ENCODE measurements at places on chromosomes 5 and 9. TPM values are rescaled to one million over a fixed set of nuclear protein-coding genes. Genes with fewer than 3 reads are reported as not detected.

ZBED3 gene
- 0.94 TPM for total RNA-seq

PKD2L2 gene
- not detected for total RNA-seq

PAIP2 gene
- total RNA-seq = 106 TPM

NPR2 gene
- total RNA-seq = 4.0 TPM

NMUR2 gene
- total RNA-seq = not detected

RNF224 gene
- total RNA-seq = not detected

JAKMIP2 gene
- 2.4 TPM for total RNA-seq

AFAP1L1 gene
- not detected for total RNA-seq

ZNF618 gene
- total RNA-seq = 1.7 TPM

LRRTM2 gene
- total RNA-seq = 0.13 TPM

ITGA2 gene
- 1.8 TPM for total RNA-seq

SLC34A3 gene
- not detected for total RNA-seq

GFM2 gene
- 12.3 TPM for total RNA-seq

WDR38 gene
- total RNA-seq = not detected

ANP32B gene
- total RNA-seq = 143 TPM

GALT gene
- total RNA-seq = 208 TPM

TRAF1 gene
- 118 TPM for total RNA-seq

WHRN gene
- total RNA-seq = 32.6 TPM

SLC6A3 gene
- not detected for total RNA-seq

SNCAIP gene
- not detected for total RNA-seq

SETX gene
- total RNA-seq = 56.4 TPM

IL9 gene
- not detected for total RNA-seq

LHFPL2 gene
- 1.3 TPM for total RNA-seq

PCDHGB5 gene
- 0.35 TPM for total RNA-seq

PCDHA10 gene
- total RNA-seq = not detected

GABRB2 gene
- total RNA-seq = not detected

ENTPD8 gene
- total RNA-seq = not detected

PCDHGA10 gene
- total RNA-seq = 0.18 TPM

FREM1 gene
- not detected for total RNA-seq

ZNF883 gene
- total RNA-seq = not detected

GTF2H2C gene
- total RNA-seq = 41.6 TPM

IFNA16 gene
- total RNA-seq = not detected

SOHLH1 gene
- not detected for total RNA-seq

NTRK2 gene
- total RNA-seq = 1.1 TPM

CMYA5 gene
- total RNA-seq = 0.23 TPM

MARVELD2 gene
- 0.12 TPM for total RNA-seq

MAMDC4 gene
- total RNA-seq = 3.4 TPM

PLAC8L1 gene
- total RNA-seq = not detected

TEX53 gene
- not detected for total RNA-seq

GRHPR gene
- total RNA-seq = 29.5 TPM

ZNF483 gene
- total RNA-seq = 21.2 TPM

PCDHB10 gene
- not detected for total RNA-seq

AHRR gene
- total RNA-seq = 4.4 TPM

SMARCA2 gene
- total RNA-seq = 296 TPM

SV2C gene
- total RNA-seq = 0.18 TPM

FAM153A gene
- total RNA-seq = 63.9 TPM

PHYHD1 gene
- not detected for total RNA-seq

SLC46A2 gene
- total RNA-seq = 0.47 TPM

CXCL14 gene
- total RNA-seq = not detected

FAM221B gene
- total RNA-seq = not detected

Data from T-helper 17 cell (primary cell).